A673 (cell line): ENCODE measurements at places on chromosomes 13 and 19. TPM values are rescaled to one million over a fixed set of nuclear protein-coding genes. Genes with fewer than 3 reads are reported as not detected.

The ZNF823 gene
- total RNA-seq: 7.1 and 8.4 TPM in 2 replicates

The IZUMO2 gene
- not detected in 2 replicates for total RNA-seq

The PSG3 gene
- total RNA-seq: not detected in 2 replicates

The HSPB6 gene
- 0.50 TPM in 1 of 2 replicates, not detected in the other for total RNA-seq

The SHISA7 gene
- 0.21 and 0.26 TPM in 2 replicates for total RNA-seq

The C2CD4C gene
- total RNA-seq: 1.8 and 3.5 TPM in 2 replicates
